ENCODE measurements at places on chromosomes 13 and 19.
A peak's percentile ranks its signal among the peaks of the same experiment; 100 is the strongest.

DNA sequence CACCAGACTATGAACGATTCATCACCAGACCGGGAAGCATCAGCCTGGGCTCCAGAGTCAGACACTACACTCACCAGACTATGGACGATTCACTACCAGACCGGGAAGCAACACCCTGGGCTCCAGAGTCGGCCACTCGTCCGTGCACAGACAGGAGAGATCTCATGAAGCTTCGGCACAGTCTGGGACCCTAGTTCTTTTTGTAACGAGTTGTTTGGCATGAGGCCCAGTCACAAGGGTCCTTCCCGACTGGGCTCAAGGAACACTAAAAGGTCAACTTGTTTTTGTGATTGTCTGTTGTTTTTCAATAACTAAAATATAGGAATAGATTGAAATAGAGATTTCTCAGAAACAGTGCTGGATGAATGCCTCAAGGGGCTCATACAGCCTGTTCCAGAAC is 1141.6 kb upstream of the MIR17HG start:
- no peak for DNase-seq

GRCh38 chr13:25493931-25494640 is 122.3 kb downstream of the ATP8A2 start:
- no peak for DNase-seq

DNA sequence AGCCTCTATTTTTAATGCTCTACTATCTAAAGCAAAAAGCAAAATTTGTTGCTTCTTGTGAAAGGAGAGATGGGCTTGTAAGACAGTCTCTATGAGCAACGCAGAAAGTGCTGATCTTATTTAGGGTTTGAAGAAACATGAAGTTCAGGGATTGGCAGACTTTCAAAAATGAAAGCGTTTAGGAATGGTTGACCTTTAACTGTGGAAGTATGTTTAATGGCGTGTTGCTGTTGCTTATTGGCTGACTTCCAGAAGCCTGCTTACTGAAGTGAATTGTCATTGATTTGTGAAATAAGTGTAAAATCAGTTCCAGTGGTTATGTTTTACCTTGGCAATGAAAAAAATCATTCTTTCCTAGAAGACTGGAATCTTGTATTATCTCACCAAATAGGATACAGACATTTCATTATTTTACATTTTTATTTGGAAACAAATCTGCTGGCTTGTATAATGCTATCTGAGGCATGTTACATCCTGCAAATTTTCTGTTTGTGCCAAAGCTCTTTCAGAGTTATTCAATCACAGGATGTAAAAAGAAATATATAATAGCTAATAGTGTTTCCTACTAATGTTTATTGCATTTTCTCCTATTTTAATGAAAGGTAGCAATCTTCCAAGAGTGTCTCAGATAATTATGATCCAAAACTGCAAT is 221.3 kb upstream of the SLITRK6 start:
- DNase-seq: no peak

GRCh38 chr13:98022210-98022609 is 68.7 kb downstream of the IPO5 start:
- no peak for DNase-seq

GRCh38 chr19:15015946-15016542 is 33.2 kb upstream of the CASP14 start:
- no peak for DNase-seq

GRCh38 chr19:29324717-29325116 is 111.8 kb upstream of the UQCRFS1 start:
- DNase-seq: no peak

- no peak for DNase-seq
Measured at GRCh38 chr19:18428787-18429674, 8.9 kb downstream of the ISYNA1 start.

DNA sequence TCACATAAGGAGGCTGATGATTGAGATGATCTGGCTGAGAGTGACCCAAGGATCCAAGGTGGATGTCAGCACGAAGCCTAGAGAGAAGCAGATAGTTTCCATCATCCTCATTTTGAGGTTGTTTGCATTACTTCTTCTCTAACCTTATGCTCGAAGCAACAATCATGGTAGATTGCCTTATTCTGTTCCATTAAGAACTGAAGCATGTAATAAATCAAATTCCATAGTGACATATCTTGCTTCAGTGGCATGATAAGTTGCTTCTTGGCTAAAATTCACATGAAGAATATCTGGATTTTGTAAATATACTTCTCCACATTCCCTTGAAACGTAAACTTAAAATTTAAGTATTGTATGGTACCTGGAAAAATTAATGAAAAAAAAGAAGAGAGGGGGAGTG is 377.8 kb upstream of the DACH1 start:
- no peak for DNase-seq

DNA sequence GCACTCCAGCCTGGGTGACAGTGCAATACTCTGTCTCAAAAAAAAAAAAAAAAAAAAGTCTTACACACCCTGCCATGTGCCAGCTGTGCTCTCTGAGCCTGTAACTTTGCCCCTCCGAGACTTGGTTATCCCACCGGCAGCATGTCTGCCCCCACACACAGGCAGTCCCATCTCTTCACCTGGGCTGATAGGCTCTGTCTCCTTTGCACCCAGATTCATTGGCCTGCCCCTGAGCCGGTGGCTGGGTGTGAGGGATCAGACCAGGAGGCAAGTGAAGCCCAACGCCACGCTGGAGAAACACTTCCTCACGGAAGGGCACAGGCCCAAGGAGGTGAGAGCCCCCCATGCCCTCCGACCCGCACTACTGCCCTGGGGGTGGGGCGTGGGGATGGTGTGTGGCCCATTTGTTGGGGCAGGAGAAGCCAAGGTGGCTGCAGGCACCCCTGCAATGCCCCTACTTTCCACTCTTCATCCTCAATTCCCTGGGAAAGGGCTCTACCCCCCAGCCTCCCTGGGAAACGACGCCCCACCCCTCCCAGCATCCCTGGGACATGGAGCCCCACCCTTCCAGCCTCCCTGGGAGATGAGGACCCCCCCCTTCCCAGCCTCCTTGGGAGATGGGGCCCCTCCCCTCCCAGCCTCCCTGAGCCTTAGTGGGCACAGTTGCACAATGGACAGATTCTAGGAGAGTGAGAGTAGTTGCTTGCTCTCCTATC is 45.3 kb downstream of the CERS4 start:
- no peak for DNase-seq

GRCh38 chr13:43191546-43191945 is 168.2 kb downstream of the DNAJC15 start:
- DNase-seq: no peak

DNA sequence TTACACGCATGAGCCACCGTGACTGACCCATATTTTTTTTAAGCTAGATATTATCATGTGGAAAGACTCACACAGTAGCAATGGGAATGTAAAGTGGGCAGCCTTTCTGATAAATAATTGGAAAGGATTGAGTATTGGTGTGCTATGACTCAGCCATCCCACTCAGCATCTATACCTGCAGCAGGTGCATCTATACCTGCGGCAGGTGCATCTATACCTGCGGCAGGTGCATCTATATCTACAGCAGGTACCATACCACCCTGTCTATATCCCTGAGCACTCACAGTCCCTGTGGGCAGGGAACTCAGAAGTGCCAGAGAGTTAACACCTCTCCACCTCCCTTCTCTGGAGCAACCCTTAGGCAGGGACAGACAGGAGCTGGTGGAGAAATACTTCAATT is 5.2 kb upstream of the LRRC8E start:
- DNase-seq: no peak

DNA sequence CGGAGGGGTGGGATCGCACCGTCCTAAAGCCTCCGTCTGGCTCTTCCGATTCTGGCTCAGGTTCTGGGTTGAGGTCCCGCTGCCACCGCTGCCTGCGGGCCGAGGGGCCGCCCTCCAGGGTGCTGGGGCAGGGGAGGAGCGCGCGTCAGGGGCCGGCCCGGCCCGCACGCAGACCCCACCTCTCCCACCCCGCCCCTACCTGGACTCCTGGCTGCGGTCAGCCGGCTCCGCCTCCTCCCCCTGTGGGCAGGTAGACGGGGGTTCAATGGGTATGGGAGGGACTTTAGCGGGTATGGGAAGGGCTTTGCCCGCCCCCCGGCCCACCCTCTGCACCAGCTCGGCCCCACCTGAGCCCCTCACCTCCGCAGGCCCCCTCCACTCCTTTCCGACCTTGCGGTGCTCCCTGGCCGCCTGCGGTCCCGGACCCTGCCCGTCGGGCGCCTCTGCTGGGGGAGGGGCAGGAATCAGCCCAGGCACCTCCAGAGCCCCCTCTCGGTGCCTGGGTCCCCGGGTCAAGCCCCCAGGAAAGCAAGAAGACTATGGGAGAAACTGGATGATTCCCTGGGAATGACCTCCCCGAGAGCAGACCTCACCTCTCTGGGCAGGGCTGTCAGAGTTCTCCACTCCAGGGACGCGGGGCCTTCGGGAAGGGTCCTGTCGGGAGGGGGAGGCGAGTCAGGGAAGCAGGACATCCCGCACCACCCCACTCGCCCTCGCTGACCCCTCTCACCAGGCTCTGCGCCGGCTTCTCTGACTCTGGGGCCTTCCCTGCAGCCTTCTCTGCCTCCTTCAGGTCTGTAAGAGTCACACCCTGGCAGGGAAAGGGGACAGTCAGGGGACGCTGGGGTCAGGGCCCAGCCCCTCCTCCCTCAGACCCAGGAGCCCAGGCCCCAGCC is 17.0 kb downstream of the EPS8L1 start:
- DNase-seq: no peak

DNA sequence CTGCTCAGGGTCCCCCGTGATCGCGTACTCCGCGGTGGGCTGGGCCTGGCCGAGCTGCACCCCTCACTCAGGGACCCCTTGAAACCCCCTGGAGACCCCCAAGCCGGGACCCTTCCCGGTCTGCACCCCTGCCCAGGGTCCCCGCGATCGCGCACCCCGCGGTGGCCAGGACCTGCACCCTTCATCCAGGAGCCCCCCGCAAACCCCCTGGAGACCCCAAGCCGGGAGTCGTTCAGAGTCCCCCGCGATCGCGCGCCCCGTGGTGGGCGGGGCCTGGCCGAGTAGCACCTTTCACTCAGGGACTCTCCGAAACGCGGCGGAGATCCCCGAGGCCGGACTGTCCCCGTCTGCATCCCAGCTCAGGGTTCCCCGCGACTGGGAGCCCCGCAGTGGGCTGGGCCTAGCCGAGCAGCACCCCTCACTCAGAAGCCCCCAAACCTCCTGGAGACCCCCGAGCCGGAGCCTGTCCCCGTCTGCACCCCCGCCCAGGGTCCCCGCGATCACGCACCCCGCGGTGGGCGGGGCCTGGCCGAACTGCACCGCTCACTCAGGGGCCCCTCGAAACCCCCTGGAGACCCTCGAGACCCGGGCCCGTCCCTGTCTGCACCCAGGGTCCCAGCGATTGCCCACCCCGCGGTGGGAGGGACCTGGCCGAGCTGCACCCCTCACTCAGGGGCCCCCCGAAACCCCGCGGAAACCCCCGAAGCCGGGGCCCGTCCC is 748 bp downstream of the LMNB2 start:
- DNase-seq: no peak

- DNase-seq: no peak
Measured at GRCh38 chr19:40862785-40863184, 12.5 kb upstream of the CYP2A6 start.

GRCh38 chr19:3606690-3607289 is at the start of gene TBXA2R:
Gene TBXA2R (minus strand): TSS chr19:3606875. CDS start chr19:3600634, 6,241 bp downstream.
- DNase-seq: peak; percentile 19

GRCh38 chr19:54188215-54188871 is 1.0 kb downstream of the MBOAT7 start:
- DNase-seq: no peak

GRCh38 chr13:31930901-31931522 is 100.6 kb upstream of the FRY start:
- no peak for DNase-seq

DNA sequence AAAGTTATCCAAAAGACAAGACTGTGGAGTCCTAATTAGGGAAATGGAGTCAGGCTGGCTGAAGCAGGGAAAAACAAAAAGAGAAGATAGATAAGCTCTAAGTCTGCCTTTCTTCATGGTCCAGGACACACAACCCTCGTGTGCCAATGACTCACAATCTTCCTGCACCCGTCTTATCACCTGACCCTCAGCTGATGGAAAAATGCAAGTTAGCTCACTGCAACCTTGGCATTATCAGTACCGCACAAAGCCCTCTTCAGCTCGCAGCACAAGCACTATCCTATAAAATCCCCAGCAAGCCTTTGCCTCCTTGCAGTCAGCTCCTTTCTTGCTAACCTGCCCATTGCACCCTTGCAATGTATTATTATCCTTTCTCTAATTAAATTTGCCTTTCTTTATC is 4.3 kb downstream of the OR7A5 start:
- no peak for DNase-seq

GRCh38 chr19:17648097-17648660 is 40.0 kb downstream of the UNC13A start:
- no peak for DNase-seq

- no peak for DNase-seq
Measured at GRCh38 chr19:21740559-21740958, 26.8 kb downstream of the ZNF100 start.

DNA sequence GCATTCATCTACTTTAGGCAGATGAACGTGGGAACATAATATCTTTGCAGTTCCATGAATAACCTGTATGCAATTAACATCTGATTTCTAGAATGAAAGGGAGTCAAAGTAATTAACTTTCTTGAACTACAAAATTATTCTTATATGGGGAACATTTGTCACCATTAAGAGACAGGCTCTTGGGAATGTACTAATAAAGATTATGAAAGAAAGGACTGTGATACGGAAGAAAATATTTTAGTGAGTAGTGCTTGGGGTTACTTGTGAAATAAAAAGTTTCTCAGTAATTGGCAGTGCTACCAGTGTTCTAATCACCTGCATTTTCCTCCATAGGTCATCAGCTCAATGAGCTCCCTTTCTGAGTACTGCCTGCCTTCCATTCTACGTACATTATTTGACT is 85.4 kb downstream of the FRY start:
- DNase-seq: no peak

- DNase-seq: no peak
Measured at GRCh38 chr13:78660495-78660857, 1.5 kb upstream of the OBI1 start.

- DNase-seq: no peak
Measured at GRCh38 chr13:36130552-36131221, 495 bp downstream of the DCLK1 start.
